NK-92 treated with Interleukin-12 subunit alpha and Interleukin-12 subunit beta, amount 100 ng/mL, for 24 hours (cell line): ENCODE measurements at places on chromosomes 4 and X.
A peak's percentile ranks its signal among the peaks of the same experiment; 100 is the strongest.

GRCh38 chr4:161829591-161829990 is 334.2 kb downstream of the FSTL5 start:
- no peak for DNase-seq

- DNase-seq, result no peak
Observed at GRCh38 chr4:185881430-185881829, 69.4 kb upstream of the SORBS2 start.

- DNase-seq, result peak; percentile 1
Observed at GRCh38 chr4:145234091-145234706, 53.8 kb upstream of the OTUD4 start.

DNA sequence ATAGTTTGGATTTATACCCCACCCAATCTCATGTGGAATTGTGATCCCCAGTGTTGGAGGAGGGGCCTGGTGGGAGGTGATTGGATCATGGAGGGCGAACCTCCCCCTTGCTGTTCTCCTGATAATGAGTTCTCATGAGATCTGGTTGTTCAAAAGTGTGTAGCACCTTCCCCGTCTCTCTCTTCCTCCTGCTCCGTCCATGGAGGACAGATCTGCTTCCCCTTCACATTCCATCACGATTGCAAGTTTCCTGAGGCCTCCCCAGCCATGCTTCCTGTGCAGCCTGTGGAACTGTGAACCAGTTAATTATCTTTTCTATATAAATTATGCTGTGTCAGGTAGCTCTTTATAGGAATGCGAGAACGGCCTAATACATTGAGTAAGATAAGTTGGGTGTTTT is 518.8 kb upstream of the LCORL start:
- no peak for DNase-seq

DNA sequence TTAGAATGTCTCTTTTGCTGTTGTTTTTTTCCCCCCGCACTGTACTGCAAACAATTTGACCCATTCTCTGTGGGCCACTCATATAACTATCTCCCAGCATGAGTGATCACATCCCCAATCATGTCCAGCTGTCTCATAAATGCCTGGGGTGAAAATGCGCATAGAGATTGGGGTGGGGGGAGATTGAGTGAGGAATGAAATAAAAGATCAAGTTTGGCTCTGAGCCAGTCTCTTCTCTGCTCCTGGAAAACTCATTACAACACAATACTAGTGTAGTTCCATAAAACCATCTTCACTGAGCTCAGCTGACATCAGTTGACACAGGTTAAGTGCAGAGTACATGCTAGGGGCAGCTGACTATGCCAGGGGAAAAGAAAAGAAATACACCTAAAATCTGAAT is 96.9 kb downstream of the EGF start:
- DNase-seq, result no peak

DNA sequence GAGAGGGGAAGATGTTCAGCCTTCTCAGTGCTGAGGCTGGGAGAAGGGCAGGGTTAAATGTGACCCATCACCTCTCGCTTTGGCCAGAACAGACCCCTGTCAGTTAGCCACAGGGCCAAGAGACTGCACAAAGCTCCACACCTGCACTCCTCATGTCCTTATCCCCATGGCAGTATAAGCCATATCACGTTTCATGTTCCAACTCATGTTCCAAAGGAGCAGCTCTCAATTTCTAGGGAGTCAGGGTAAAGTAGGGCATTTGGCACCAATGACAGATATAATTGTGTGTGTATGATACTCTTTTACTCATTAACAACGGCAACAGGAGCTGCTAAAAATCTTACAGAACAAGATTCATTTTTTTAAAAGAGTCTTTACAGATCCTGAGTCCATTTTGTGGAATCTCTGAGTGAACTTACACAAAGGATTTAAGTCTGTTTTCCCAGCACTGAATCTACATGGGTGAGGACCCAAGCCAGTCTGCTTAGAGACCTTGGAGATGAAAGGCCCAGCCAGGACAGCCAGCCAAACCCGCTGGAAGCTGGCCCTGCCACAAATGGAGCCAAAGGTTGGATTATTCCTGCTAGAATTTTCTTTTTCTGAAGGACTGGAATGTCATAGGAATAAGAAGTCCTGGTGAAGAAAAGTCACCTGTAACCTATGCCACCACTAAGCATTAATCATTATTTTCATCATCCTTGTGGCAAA is 129.1 kb upstream of the SMAD1 start:
- DNase-seq, result no peak

GRCh38 chr4:5758741-5759140 is 47.7 kb downstream of the EVC start:
- DNase-seq, result peak; percentile 51
